ENCODE measurements at places on chromosomes 7 and 10.

DNA sequence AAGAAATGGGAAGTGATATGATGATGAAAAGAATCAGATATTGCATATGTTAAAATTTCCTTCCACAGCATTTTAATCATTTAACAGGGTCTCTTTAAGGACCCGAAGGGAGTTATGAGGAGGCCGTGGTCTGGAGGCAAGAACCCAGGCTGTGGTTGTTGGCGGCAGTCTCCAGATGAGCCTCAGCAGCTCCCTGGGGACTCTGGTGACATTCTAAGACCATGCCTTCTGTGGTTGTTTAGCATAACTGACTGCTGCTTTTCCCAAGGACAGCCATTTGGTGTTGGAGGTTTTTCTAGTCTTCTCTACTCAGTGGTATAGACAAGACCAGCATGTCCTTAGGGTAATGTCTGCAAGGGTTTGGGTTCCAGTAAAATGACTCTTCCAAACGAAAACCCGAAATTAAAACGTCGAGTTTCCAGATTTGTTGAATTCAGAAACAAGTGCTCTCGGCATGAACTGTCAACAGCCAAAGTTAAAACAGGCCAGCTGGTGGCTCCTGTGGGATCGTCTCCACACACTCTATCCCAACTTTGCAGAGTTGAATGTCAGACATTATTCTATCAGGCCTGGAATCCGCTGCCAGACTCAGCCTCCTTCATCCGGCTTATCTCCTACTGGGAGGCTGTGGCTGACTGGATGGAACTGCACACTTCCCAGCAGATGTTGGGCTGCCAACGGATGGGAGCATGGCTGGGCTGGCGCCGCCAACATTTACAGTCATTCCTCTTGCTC, 183.1 kb downstream of the TAX1BP1 start:
- no peak for DNase-seq

- no peak for DNase-seq
Observed at GRCh38 chr7:92916770-92917224, 80.4 kb upstream of the CDK6 start.

- DNase-seq: peak; percentile 82
Observed at GRCh38 chr10:80448209-80448942, 5.7 kb upstream of the TSPAN14 start.

DNA sequence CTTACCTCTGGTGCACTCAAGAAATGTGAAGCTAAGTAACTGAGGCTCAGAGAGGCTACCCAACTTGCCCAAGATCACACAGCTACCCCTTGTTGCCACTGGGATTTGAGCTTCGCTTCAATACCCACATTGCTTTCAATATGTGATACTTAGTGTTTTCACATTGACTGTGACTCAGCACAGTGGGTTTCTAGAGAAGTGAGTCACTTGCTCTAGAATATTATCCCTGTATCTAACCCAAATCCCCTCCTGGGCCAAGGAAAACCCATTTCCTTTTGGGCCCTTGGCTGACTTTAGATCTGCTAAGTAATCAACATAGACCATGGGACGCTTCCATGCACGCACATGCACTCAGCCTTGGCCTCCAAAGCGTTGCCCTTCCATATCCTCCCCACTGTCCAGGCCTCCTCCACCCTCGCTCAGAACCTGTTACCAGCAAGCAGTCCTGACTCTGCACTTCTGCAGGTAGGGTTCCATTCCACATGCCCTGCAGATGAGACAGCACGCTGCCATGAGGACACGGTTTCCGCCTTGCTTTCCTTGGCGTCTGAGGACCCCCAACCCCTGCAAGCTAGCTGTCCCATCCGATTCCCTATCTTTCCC, 87.7 kb upstream of the CHST15 start:
- no peak for DNase-seq

DNA sequence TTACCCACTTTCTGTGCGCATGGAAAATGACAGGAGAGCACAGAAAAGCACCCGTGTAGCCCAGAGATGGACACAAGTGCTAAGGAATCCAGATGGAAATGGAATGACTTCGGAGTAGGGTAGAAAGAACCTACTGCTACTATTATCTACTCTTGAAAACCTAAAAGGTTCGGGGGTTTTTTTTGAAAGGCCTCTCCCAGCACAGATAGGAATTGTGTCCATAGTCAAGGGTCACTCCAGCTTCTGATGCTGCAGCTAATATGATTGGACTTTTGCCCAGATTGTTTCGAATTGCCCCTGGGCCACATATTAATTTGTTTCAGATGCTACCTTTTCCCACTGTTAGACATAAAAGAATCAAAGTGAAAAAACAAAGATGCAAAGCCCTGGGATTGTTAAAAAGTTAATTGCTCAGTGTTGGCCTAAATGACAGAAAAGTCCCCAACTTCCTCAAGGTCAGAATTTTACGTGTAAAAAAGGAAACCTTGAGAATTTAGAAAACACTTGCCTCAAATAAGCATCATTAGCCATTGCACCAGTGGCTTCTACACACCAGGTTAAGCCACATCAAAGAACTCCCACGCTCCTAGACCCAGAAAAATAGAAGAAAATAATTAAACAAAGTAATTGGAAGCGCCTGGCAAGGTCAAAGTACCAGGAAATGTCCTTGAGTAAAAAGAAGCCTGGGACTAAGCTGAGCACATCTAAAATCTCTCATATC, 40.8 kb upstream of the INSIG1 start:
- DNase-seq: no peak

- DNase-seq: no peak
Observed at GRCh38 chr10:97852840-97853405, 3.3 kb downstream of the GOLGA7B start.

DNA sequence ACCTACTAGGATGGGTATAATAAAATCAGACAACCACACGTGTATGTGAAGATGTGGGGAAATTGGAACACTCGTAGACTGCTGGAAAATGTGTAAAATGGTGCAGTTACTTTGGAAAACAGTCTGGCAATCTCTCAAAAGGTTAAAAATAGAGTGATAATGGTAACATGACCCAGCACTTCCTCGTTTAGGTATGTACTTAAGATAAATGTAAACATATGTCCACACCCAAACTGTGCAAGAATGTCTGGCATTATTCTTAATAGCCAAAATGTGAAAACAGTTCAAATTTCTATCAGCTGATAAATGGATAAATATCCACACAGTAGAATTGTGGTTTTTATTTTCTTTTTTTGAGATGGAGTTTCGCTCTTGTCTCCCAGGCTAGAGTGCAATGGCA, 272.8 kb downstream of the ZNF248 start:
- DNase-seq: no peak

- DNase-seq: peak; percentile 64
Observed at GRCh38 chr7:112103246-112103645, 103.0 kb downstream of the DOCK4 start.

DNA sequence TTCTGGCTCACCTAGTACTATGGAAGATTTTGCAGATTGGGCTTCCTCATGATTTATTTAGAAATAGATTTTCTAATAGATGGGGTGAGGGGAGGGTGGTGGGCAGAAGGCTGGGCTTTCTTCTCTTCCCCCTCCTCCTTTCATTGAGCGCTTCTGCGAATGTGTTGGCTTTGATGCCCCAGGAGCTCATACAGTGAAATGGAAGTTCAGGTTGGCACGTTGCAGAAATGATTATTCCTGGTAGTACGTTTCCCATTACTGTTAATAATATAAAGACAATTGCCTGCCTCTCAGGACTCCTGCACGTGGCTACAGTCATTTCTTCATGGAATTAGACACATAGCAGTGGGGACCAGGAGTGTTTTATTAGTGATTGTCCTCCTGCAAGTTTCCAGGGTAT, 39.8 kb downstream of the TCF7L2 start:
- no peak for DNase-seq

GRCh38 chr7:155694851-155695250, 50.4 kb downstream of the RBM33 start:
- DNase-seq: no peak

- DNase-seq: no peak
Observed at GRCh38 chr10:118370499-118370898, 28.4 kb upstream of the FAM204A start.

DNA sequence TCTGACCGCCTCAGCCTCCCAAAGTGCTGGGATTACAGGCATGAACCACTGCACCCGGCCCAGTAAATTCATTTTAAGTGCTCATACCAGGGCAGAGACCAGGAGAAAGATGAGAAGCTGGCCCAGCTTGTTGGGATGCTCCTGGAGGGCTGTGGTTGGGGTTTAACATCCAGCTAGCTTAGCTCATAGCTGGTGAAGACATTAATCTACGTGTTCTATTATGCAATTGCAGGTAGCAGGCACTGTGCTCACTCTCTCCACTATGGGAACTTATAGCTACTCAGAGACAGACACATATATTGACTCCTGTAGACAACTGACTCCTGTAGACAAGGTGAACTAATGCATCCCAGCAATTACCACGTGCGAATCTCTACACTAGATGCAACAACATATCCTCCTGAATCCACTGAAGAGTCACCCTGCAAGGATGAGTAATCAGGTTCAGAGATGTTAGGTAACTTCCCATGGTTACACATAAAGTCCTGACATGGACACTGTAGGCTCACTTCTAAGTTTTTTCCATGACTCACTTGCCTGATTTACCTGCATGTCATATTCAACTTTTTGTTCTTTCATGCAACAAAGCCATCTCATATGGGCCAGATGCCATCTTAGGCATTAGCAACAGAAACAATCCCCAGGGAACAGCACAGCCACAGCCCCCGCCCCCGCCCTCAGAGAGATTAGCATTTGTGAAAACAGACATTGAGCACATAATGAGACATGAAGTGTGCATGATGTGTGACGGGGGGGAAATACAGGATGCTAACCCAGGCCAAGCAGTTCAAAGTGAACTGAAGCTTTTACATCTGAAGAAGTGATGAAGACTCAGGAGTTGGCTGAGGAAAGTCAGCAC, 37.2 kb downstream of the ERLIN1 start:
- DNase-seq: peak; percentile 37

DNA sequence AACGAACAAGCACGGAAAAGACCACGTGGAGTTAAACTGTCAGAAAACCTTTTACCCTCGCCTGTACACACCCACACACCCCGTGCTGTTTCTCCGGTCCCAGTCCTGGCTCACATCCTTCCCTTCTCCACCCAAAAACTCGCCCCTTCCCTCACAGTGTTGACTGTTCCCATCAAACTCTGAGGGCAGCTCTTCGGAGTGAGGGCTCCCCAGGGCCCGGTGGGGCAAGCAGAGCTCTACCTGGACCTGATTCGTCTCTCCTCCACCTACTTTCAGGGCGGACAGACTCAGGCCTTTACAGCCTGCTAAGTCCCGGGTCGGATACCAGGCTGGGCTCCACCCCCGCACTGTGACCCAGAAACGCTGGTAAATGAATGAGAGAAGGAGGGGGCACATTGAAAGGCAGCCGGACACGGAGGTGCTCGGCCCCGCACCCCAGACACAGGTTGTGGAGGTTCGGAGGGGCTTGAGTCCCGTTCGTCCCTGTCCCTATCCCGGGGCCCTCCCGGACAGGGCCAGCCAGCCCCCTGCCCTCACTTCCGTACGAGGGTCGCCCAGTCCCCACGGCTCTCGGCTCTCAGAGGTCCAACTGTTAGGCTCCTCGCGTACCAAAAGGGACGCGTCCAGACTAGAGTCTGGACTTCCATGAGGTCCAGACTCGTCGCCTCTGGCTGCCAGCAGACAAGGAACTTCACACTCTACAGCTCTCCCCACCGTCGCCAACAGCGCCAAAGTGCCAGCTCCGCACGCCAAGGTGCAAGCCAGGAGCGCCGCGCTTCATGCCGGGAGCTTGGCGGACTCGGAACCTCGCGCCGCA, 31.7 kb upstream of the ASL start:
- peak; percentile 23 for DNase-seq

DNA sequence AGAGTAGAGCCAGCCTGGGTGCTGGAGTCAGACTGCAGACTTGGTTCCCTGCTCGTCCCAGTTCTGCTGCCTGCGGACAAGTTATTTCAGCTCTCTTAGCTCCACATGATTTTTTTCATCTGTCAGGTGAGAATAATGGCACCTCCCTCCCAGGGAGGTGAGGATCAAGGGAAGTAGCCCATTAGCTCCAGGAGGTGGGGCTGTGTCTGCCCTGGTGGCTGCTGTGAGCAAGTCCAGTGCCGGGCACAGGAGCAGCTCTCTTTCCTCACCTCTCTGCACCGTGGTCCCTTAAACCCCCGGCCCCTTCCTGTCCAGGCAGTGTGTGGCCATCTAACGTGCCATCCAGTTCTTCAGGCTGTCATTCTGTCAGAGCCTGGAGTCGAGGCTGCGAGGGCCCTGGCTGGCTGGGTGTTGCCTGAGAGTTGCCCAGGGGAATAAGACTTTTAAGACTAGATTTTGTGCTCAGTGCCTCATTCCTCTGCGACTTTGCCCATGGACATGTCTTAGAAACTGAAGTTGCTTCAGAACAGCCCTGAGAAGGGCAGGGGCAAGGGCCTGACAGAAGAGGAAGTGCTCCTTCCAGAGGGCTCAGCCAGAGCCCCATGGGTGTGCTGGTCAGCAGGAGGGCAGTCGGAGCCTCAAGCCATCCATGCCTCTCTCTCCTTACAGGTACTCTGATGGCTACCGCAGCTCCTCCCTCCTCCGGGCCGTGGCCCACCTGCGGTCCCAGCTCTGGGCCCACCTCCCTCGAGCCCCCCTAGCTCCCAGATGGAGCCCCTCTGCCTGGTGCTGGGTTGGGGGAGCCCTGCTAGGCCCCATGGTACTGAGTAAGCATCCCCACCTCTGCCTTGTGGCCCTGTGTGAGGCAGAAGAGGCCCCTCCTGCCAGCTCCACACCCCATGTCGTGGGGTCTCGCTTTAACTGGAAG, 5.0 kb downstream of the ABCB8 start:
- no peak for DNase-seq

DNA sequence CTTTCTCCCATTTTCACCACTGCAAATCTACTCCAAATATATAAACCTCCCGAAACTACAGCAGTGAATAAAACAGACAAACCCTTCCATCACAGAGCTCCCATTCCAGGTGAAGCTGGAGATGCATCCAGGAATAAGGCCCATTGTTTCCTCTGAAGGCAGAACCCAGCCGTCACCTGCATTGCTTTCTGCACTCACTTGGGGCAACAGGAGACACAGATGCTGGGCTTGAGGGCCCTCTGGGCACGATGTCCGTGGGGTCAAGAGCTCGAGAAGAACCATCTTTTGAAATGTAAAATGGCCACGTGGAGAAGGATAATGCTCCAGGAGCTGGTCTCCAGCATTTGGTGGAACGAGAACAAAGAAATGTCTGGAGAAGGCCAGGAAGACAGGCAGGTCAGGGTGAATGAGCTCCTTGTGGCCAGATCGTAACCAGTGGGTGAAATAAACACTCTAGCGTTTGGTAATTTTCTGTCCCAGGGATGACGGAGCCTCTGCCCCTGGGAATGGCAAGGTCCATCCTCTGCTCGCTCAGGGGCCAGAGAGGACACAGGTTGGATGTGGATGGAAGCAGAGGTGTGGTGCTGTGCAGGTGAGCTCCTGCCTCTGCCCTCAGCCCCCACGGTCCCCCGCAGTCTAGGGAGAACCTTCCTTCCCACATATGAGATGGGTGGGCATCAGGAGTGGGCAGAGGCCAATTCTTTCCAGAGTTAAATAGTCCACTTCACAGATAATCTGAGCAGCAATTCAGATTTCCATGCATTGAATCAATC, 556.1 kb downstream of the DNAJB6 start:
- DNase-seq: no peak

GRCh38 chr10:6244510-6244909, 41.8 kb downstream of the PFKFB3 start:
- DNase-seq: no peak

- peak; percentile 72 for DNase-seq
Observed at GRCh38 chr10:73095481-73096021, 1.1 kb downstream of the P4HA1 start.
